ENCODE measurements at places on chromosomes 5 and 9.

DNA sequence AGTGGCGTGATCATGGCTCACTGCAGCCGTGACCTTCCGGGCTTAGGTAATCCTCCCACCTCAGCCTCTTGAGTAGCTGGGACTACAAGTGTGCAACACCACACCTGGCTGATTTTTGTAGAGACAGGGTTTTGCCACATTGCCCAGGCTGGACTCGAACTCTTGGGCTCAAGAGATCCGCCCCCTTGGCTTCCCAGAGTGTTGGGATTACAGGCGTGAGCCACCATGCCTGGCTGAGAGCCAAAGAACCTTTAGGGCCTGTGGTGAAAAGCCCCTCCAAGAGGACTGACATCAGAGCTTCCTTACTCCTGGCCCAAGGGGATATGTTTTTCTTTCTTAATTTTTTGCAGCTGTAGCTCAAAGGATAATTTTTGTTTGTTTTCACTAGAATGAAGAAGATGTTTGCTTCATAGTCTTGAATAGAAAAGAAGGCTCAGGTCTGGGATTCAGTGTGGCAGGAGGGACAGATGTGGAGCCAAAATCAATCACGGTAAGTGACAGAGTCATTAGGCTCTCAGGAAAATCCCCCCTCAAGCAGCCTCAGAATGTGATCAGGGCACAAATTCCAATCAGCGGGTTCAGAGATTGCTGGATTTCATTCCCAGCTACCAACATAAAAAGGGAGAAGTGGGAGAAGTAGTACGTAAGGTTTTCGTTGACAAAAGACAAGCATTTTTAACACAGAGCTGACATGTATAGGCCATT lies 77.1 kb downstream of the GOLPH3 start:
- no peak for DNase-seq

DNA sequence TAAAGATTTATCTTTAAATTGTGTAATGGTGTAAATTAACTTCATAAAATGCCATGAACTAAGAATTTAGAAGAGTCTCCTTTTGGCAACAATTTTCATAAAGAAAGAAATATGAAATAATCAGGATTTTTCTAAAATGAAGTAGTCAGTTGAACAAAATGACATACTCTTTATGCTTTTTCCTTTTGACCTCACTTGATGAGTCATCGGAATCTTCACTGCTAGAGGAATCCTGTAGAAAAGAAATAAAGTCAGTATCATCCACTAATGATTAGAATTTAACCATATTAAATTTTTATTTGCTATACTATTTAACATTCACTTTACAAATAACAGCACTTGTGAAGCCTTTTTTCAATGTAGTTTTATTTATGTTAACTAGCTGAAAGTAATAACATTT lies 26.1 kb downstream of the CHD1 start:
- no peak for DNase-seq

DNA sequence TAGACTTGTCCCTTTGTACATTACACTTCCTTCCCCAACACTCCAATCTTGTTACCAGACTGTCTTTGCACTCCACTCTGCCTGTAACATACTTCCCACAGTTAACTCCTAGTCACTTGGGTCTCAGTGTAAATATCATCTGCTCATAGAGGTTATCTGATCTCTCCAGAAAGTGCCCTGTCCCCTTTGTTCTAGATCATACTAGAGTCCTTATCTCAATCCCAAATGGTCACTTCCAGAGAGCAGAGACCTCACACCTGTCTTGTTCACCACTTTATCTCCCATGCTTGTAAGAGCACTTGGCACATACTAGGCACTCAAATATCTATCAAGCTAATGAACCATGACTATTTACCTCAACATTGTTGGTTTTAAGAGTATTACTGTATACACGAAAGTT lies 30.4 kb downstream of the SETX start:
- DNase-seq = no peak

GRCh38 chr9:34665381-34666250 lies 3.2 kb upstream of the CCL27 start:
- DNase-seq = peak; percentile 72

DNA sequence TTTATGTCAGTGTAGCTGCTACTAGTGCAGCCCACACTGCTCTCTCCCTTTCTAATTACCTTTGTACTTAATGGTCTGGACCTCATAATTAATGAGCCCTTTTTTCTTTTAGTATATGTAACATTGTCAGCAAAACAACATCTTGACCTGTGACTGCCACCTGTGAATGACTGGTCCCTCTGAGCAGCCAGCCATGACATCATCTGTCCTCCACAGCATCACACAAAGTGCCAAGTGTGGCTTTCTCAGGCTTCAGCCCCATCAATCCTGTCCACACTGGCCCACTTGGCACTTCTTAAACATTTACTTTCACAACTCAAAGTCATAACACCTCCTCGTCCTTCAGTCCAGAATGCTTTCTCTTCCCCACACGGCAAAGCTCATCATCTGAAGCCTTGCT lies 104.7 kb downstream of the GPR21 start:
- no peak for DNase-seq

- DNase-seq = no peak
These were observed 169.7 kb upstream of the TBCA start for GRCh38 chr5:77945874-77946273.

DNA sequence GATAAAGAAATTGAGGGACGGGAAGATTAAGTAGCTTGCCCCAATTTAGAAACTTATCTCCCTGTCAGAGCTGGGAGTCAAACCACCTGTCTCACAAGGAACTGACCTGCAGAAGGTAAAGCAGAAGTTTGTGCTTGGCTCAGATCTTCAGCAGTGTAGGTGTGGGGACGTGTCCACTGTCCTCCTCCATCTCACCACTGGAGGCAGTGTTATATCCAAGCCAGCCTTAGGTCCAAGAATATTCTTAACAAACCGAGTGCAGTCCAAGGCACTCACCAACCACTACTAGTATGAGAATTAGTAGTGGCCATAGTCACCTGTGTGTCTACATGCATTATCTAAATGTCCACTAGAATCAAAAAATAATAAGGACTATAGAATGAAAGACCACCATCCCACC lies 86.3 kb upstream of the IRX1 start:
- DNase-seq = no peak

DNA sequence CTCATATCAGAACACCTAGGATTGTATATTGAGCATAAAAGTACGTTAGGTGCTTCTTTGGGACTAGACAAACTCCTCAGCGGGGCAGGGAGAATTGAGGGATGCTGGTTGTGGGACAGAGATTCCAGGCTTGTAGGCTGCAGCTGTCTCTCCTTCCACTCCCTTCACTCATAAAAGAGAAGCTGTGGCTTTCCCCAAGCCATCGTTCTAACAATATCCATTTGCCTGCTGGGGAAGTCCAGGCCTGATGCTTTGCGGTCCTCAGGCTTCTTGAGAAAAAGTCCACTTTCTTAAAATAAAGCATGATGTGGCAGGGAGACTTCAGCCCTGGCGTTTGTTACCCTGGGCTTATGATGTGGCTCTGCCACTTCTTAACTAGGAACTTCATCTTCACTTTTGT lies 129.3 kb upstream of the OSMR start:
- no peak for DNase-seq

DNA sequence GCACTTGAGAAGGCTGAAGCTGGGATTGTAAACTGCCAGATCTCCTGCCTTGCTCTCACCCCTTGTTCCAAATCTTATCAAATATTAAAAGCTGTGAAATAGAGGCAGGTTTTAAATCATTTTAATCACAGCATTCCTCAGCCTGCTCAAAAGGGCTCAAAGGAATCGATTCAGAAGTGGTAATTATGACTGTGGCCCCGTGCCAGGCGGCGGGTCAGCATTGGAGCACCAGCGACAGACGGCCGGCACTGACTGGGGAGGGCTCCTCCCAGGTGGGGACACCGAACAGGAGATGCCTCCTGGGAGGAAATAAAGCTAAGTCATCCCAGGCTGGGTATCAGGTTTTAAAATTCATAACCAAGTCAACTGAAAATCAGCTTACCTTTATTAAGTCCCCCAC lies 66.7 kb downstream of the KCNIP1 start:
- no peak for DNase-seq

- DNase-seq = no peak
These were observed at the start of gene CDH18 for GRCh38 chr5:19987612-19988361. Gene CDH18 (minus strand): TSS chr5:19988200. CDS start chr5:19838986, 149,214 bp downstream.

- peak; percentile 46 for DNase-seq
These were observed 20.3 kb upstream of the NINJ1 start for GRCh38 chr9:93154293-93154903.

GRCh38 chr9:114256827-114257328 lies 66.0 kb upstream of the ORM1 start:
- DNase-seq = no peak

- no peak for DNase-seq
These were observed 64.2 kb downstream of the FGF18 start for GRCh38 chr5:171483551-171484135.

DNA sequence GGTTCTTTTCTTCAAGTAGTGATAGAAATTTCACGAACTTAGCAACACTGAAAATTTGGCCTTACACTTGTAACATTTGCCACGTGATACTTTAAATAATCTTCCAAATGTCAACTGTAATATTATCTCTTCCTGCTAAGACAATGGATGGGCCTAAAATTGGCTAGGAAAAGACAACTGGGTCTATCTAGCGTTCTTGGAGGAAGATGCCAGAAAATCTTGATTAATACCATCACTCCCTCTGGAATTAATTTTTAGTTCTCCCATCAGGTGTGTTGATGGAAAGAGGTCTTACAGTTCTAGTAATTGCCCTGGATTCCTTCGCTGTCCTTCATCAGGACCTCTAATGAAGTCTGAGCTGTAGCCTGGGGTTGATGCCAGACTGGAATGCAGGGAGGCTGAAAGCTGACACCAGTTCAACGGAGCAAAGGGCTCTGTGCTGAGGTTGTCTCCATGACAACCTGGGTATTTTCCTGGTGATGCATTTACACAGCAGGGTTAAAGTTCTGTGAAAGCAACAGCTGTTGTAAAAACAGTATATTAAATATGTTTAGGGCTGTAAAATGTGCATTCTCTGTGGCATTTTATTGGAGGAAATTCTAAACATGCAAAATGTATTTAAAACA lies 92.3 kb downstream of the GAS1 start:
- DNase-seq = no peak

- DNase-seq = no peak
These were observed 8.7 kb downstream of the STK10 start for GRCh38 chr5:172178991-172179989.

DNA sequence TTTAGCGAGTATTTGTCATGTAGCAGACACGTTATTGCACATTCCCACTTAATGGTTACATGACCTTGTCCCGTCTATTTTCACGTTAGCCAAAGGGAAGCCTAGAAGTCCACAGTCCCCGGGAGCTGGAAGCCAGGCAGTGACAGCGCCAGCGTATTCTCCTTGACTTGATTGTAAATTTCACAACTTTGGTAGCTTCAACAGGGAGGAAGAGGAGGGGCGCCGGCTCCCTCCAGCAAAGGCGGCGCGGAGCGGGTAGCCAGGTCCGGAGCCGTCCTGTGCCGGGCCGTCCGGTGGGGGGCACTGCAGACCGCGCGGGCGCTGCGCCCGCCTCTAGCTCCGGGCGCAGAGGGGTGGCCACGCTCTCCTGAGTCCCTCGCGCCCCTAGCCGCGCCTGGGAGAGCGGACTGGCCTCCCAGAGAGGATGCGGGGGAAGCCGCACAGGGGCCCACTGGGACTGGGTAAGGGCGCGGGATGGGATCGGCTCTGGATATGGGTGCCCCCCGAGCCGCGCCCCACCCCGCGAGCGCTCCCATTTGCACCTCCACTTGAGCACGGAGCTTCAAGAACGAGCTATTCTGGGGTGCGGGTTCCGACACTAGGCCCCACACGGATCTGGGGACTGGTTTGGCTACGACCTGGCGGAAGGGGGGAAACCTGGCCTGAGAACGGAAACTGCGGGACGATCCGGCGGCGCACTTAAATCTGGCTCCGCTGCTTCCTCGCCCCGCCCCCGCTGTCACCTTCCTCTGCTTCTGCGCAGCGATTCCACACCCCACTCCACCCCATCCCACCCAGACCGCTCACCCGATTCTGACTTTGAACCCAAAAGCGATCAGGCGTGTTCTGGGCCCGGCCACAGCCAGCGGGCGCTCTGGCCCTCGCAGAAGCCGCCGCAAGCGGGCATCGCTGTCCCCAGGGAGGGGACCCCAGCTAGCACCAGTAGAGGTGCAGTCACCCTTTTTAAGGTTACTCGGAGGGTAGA lies 23.8 kb downstream of the KLF4 start:
- no peak for DNase-seq

GRCh38 chr9:137924169-137924568 lies 46.6 kb downstream of the CACNA1B start:
- DNase-seq = no peak

DNA sequence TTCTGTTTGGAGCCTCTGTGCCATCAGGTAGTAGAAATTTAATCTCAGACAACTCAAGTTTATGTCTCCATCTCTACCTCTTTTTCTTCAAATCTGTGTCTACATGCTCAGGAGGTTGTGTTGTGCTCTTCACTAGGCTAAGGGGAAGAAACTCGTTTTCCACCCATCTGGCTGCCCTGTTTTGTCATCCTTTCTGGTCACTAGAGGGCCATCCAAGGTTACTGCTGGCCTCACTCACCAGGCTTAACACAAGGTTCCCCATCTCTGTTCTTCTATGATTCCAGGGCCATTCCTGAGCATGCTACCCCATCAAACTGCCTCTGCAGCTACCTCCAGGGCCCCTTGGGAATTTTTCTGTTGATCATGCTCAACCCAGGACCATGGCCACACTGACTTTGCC lies 213.3 kb upstream of the FBXL7 start:
- no peak for DNase-seq

DNA sequence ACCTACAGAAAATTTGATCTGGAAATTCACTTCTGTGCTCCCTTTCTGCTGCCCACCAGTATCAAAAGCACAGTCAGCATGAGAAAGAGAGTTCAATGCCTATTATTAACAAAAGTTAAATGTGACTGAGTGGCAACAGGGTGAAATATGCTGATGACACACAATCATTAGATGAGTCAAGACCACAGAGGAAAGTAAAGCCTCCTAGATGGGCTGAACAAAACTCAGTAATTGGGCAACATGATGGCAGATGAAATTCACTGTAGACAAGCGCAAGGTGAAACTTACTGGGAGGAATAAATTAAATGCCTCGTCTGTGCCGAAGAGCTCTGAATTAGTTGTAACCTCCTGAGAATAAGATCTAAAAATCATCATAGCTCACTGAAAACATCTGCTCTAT lies 752.8 kb downstream of the IRX1 start:
- DNase-seq = no peak

- DNase-seq = no peak
These were observed 330.3 kb downstream of the GADD45G start for GRCh38 chr9:89935115-89935514.

DNA sequence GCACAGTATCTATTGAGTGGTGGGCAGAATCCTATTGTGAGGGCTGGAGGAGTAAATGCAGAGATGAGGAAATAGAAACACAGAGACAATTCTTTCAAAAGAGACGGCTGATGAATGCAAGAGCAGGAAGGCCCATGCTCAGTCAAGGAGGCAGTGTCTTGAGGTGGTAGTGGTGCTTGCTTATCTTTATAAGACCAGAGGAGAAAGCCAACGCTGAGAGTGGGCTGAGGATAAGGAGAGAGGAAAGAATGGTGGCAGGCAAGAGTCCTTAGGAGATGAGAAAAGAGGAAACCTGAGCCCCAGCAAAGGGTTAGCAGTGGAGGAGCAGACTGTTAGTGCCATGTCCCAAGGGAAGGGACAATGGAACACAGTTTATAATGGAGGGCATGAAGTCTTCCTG lies 86.0 kb downstream of the SNCAIP start:
- no peak for DNase-seq

GRCh38 chr5:153461341-153461740 lies 29.1 kb upstream of the GRIA1 start:
- no peak for DNase-seq

- no peak for DNase-seq
These were observed 215.6 kb upstream of the DMAC1 start for GRCh38 chr9:8014997-8015682.

Measured in stimulated activated CD4-positive, alpha-beta T cell treated with anti-CD3 and anti-CD28 coated beads, Interleukin-2, amount 100 ng/mL, for 48 hours (primary cell).